Cortex of kidney (tissue), 1 donor: ENCODE measurements at places on chromosomes 2 and 18.

DNA sequence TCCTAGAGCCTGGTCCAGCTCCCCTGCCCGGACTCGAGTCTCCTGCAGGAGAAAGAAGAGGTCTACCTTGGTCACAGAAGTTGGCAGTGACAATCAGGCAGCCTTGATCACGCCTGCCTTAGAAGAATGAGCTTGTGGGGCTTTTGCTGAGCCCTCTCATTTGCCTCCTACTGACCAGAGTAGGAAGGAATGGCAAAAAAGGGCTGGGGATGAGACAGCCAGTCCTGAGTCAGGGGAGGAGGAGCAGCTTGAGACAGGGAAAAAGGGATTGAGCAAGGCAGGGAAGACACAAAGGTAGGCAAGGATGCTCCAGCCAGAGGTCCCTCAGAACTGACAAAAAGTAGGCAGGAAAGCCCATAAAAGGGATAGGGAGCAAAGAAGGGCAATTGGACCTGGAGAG lies 6.0 kb downstream of the WDR54 start:
- no peak for DNase-seq

DNA sequence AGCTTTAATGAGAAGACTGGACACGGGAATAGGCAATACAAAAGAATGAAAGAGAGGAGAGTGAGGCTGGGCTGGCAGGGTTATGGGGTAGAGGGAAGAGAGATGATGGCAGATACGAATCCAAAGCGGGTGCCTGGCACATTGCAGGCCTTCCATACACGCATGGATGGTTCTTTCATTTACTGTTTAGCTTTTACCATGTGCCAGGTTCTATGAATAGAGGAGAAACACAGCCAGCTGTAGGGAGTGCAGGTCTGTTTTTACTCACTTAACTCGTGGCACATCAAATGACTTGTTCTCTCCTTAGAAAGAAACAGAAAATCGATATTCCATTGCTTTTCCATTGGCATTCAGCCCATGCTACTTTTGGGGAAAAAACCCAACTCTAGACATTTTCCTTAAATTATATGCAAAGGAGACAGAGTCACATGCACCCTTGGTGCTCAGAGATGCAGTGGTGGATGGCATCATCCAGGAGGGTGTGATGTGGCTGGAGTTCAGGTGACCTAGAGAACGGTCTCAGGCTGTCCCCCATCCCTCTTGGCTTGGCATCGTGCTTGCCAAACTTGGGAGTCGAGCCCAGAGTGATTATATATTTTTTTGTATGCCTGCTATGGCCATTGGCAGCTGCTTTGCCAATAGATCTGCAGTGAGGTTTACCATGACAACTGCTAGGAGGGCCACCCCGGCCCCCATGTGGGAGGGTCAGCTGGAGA lies 6.2 kb downstream of the LTBP1 start:
- no peak for DNase-seq

DNA sequence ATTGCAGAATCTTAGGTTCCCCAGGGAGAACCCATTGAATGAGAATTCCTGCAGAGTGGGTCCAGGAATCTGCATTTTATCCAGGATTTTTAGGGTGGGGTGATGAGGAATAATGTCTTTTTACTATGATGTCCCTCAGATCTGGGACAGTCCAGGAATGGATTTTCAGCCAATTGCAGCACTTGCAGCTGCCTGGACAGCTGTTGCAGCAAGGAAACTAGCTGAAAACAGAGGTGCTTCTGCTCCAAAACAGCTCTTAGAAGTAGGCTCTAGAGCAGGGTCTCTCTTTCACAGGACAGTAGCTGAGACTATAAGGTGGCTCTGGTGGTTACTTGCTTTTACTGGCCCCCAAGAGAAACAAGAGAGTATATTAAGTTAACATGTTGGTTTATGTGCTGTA lies 9.1 kb downstream of the GLI2 start:
- no peak for DNase-seq

DNA sequence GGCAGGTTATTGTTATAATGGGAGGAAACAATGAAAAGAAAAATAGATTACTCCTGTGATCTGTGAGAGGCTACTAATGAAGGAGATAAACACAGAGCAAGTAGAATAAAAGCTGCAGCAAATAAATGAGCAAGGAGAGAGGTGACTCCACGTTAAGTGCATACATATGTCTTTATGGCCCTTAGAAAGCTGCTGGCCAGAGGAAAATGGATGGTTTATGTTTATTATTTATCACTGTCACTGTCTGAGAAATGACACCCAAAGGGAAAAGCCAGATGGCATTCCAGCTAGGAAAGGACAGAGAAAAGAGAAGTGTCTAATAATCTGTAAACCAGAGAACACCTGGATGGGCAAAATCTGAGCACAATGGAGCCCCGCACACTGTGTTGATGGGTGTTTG lies 122.9 kb upstream of the DDX18 start:
- DNase-seq: no peak

DNA sequence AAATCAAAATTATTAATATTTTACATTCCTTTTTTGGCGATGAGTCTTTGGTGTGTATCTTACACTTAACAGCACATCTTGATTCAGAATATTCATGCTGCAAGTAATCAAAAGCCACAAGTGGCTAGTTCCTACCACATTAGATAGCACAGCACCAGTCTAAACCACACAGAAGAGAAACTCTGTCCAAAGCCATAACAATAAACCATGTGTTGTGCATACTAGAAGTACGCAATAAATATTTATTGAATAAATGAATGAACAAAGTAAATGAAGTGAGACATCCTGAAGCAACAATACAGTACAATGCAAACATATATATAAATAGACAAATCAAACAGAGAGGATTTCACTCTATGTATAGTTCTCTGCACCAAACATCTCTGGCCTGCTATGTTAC lies 287.3 kb downstream of the EXOC6B start:
- no peak for DNase-seq

GRCh38 chr2:239406316-239406995 lies 5.6 kb upstream of the HDAC4 start:
- no peak for DNase-seq

- DNase-seq: no peak
Measured at GRCh38 chr2:102809291-102810189, 47.7 kb downstream of the TMEM182 start.
